Activated naive CD8-positive, alpha-beta T cell treated with anti-CD3 and anti-CD28 coated beads, Interleukin-2, amount 50 U/mL, for 24 hours (primary cell): ENCODE measurements at places on chromosomes 6 and 20.

DNA sequence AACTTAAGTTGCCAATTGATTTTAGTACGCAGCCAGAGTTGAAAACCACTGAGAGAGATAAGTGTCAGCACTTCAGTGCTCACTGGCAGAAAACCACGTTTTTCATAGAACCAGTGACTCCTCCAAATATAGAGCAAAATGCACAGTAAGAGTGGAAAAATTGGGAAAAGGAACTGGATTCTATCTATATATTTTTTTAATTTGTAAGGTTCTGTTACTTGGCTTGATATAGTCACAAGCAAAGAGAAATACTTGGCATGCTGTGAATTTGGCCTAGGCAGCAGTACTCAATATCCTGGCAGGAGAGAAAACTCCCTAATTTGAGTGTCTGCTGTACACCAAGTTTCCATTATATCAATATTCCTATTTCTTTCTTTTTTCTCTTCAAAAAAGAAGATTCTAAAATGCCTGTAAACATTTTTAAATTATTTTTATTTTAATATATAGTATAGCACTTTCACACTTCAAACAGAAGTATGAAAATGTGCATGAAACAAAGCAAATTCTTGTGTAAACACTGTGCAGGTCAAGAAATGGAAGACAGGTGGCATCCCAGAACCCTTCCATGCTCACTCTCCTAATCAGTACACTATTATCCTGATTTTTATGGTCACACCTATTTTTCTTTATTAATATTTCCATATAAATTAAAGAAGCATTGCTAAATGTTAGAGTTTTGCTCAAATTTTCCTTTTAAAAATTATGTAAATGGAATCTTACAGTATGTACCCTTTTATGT is 561.8 kb upstream of the RNF217 start:
- no peak for DNase-seq

- peak; percentile 10 for DNase-seq
Measured at GRCh38 chr6:128327890-128328289, 192.5 kb downstream of the PTPRK start.

GRCh38 chr6:137219664-137220252 is 573 bp upstream of the IFNGR1 start:
- DNase-seq, result no peak

- DNase-seq, result no peak
Measured at GRCh38 chr6:151306269-151306783, 66.6 kb downstream of the AKAP12 start.

DNA sequence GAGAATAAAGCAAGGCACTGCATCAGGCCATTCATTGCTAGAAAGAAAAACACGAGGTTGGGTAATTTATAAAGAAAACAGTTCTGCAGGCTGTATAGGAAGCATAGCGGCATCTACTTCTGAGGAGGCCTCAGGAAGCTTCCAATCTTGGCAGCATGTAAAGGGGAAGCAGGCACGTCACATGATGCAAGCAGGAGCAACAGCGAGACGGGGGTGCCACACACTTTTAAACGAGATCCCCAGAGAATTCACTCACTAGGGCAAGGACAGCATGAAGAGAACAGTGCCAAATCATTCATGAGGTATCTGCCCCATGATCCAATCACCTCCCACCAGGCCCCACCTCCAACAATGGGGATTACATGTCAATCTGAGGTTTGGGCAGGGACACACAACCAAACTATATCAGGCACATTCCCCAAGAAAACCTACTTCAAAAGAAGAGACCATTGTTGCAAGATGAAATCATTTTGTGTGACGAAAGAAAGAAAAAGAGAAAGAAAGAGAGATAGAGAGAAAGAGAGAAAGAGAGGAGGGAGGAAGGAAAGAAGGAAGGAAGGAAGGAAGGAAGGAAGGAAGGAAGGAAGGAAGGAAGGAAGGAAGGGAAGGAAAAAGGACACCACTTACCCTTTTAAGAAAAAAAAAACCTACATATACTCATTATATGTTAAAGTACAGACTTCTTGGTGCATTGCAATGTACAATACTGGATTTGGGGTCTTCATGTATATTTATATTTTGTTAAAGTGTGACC is 95.9 kb upstream of the PLEKHG1 start:
- no peak for DNase-seq

- peak; percentile 42 for DNase-seq
Measured at GRCh38 chr20:2800521-2801285, at the start of gene CPXM1. CPXM1 (minus strand) TSS chr20:2800627; CDS start chr20:2800572, 55 bp downstream.
